ENCODE measurements at places on chromosomes 4 and X.
A peak's percentile ranks its signal among the peaks of the same experiment; 100 is the strongest.

DNA sequence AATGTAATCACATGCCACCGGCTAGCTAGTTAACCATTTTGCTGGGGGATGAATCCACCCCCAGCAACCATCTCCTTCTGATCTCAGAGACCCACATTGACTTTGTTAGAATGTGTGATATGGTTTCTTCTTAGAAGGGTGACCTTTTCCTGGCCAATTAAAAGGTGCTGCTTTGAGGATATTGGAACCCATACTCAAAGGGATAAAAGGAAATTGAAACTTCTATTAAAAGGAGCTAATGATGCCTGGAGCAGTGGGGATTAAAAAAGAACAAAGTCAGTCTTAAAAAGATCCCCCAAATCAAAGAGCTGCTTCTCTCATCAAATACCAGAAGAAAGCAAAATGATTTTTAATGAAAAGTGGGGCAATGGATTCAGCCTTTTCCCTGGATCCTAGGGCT, 214.1 kb downstream of the SHROOM3 start:
- DNase-seq: no peak

- no peak for DNase-seq
These were observed 75.6 kb upstream of the ETNPPL start for GRCh38 chr4:108838451-108838850.

DNA sequence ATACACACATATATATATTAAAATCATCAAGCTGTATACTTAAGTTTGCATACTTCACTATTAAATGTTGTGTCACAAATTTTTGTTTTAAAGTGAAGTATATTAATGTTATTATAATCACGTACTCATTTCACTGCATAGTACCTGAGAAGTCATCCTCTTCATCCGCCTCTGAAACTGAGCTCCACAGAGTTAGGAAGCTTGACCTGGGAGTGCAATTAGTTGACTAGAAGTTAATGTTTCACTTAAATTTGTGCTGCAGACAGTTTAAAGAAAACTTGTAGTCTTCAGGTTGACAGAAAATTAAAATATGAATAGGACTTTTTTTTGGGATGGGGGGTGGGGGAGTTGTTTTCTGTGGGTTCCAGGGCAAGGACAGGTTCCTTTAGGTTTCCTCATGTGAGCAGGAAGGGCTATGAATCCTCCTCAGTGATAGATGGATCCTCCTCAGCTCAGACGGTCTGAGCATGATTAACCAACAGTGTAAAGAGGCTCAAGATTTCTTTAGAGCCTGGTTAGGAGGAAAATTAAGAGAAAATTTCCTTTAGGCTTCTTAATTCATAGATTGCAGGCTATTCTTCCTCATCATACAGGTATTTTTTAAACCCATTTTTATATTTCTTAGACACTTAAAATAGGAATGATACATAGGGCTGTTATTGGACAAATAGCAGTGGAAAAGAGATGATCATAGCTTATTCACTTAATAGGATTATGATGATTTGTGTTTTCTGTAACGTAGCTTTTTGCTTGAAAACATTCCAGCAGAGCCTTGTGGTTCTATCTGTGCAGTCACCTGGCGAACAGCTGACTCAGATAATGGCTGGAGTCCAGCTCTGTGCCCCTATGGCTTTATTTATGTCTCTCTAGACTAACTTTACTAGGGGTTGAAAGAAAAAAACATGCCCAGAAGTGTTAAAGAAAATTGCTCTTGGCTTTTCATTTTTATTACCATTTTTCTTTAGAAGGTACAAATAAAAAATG, 102.7 kb downstream of the SLC4A4 start:
- peak; percentile 52 for DNase-seq

GRCh38 chr4:111991797-111992196, 153.5 kb upstream of the FAM241A start:
- DNase-seq: peak; percentile 84

- no peak for DNase-seq
These were observed 172.9 kb downstream of the KCNIP4 start for GRCh38 chr4:21775703-21776102.

- no peak for DNase-seq
These were observed 15.2 kb downstream of the SEPTIN11 start for GRCh38 chr4:76964769-76965168.

- no peak for DNase-seq
These were observed 174.4 kb downstream of the GRIA3 start for GRCh38 chrX:123358457-123358856.

DNA sequence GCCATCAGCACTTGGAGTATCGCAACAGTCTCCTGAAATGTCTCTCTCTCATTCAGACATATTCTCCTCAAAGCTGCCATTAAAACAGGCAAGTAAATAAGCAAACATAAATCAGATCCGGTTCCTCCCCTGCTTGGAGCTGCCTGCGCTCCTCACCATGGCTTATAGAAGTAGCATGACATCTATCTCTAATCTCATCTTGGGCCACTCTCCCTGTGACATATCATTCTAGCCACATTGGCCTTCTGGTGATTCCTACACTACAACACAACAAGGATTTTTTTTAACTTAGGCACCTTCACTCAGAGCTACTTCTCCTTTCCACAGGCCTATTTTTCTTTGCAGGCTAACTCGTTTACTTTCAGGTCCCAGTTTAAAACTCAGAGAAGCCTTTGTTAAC, 387.9 kb downstream of the ARHGAP24 start:
- DNase-seq: no peak

DNA sequence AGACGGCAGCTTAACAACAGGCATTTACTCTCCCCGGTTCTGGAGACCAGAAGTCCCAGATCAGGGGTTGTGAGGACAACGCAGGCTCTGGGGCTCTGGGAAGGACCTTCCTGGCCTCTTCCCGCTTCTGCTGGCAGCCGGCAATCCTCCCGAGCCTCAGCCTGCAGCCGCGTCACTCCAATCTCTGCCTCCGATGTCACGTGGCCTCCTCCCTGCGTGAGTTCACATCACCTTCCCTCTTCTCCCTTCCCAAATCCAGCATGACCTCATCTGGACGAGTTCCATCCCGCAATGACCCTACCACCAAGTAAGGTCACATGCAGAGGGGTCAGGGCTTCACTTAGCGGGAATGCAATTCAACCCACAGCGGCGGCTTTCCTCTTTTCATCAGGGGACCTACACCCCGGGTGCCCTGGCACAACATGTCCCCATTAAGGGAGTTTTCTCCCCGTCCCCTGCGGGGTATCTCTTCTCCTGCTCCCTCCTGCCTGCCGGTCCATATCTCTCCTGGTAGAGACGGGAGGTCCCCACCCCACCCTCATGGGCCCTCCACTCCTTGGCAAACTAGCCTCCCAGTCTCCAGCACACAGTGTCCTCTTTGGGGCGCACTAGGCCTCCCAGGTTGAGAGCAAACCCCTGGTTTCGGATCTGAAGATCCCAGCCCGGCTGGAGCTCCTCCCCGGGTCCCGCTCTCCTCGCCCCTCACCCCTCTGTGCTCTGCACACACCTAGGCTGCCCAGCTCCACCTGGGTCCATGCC, 25.5 kb downstream of the ABLIM2 start:
- DNase-seq: no peak

DNA sequence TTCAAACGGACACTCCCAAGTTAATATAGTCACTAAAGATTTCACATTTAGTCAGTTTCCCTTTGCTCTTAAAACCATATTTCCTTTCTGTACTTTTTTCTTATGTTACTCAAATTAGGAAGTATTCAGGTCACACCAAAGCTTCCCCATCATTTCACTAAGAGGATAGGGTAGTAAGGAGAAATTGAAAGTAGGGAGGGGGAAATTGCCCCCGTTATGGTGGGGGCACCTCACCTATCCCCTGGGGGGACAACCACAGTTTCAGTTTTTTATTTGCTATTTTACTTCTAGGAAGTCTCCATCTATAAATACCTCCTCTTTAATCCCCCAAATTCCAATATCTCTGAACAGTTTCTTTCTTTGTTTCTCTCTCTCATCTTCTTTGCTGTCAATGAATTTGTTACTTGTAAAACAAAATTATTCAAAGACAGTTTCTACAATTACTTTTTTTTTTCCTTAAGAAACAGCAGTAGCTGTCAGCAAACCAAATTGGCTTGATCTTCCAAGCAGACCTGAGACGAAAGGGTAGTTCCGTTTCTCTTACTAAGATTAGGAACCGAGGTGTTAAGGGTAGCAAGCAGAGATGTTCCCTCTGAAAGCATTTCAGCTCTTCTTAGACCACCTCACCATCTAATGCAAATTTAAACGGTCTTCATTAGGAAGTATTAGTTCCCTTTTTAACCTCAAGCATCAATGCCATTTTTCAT, 160.2 kb upstream of the KLF3 start:
- DNase-seq: no peak

DNA sequence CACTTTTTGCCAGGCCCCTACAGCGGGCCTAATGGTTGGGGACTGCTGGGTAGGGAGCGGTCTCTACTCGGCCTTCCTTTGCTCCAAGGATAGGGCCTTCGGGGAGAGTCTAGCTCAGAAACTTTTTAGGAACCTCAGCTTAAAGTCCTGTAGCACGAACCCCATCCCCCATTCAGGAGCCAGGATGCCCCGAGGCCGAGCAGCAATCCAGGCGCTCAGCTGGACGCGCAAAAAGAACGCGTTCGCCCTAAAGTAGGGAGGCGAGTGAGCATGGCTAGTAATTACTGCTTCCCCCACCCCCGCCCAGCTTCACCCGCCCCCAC, 9.7 kb downstream of the POU4F2 start:
- DNase-seq: no peak

- DNase-seq: no peak
These were observed 42.7 kb downstream of the UBA6 start for GRCh38 chr4:67658302-67658701.

GRCh38 chr4:13328591-13328990, 155.5 kb downstream of the RAB28 start:
- DNase-seq: no peak

- DNase-seq: no peak
These were observed 35.9 kb upstream of the TAPT1 start for GRCh38 chr4:16262188-16262587.

DNA sequence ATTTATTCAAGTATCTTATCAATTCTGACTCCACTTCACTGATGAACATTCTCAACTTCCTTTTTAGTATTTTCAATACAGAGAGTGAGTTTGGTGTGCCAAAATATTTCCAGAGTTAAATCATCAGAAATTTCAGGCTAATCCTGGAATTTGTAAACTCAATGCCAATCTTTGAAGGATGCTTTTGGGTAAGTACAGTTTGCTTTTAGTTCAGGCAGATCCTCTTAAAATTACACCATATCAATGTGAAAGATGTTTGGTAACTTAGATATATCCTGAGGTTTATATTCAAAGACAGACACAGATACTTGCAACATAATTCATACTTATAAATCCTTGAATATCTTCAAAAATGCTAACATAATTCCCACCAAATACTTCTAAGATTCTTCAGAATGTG, 76.0 kb upstream of the FAM47B start:
- peak; percentile 42 for DNase-seq

DNA sequence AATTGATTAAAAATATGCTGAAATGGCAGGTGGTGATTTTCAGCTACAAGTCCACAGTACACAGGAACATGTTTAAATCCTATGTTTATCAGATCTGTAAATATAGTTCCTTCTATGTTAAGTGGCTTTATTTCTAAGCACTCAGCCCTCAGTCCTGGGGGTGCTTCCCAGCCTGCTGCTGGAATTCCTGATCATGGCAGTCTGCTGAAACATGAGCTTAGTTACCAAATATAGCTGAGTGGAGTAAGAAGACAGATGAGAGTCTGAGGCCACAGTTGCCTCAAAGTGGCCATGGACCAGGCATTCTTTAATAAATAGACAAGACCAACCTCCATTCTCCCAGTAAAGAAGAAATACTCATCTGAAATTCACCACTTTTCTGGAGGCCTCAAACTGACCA, 17.1 kb upstream of the DDX60 start:
- peak; percentile 8 for DNase-seq

- DNase-seq: peak; percentile 57
These were observed 11.2 kb downstream of the EPGN start for GRCh38 chr4:74319470-74319869.

- peak; percentile 32 for DNase-seq
These were observed 371.8 kb upstream of the NOCT start for GRCh38 chr4:138643827-138644226.

DNA sequence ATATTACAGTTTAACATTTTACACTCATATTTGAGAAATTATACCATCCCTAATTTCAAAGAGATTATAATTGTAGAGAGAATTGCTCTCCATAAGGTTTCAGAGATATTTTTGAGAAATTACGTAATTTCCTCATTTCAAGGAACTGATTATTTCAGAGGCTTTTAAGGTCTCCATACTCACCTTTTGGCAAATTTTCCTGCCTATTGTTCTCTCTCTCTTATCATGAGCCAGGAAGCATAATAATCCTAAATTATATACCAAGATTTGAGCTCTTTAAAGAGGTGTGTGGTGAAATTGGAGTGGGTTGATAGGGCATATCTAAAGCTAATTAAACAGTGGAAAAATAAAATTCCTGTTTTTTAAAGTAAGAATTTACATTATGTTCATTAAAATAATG, 248.9 kb upstream of the FTHL17 start:
- no peak for DNase-seq

DNA sequence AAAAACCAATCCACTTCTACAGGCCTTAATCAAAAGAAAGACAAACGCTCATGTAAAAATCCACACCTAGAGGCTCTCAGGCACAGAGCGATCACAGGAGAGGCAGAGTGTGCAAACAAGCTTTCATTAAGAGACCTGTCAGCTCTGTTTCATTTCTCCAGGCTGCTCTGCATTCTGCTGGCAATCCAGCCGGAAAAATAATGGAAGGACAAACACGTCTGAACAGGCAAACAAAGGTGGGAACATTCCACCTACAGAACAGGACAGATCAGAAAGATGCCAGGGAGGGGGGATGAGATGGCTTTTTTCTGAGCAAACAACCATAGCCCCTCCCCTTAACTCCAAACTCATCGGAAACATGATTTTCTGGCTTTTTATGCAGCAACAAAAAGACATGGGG, 9.7 kb downstream of the SOD3 start:
- DNase-seq: no peak

DNA sequence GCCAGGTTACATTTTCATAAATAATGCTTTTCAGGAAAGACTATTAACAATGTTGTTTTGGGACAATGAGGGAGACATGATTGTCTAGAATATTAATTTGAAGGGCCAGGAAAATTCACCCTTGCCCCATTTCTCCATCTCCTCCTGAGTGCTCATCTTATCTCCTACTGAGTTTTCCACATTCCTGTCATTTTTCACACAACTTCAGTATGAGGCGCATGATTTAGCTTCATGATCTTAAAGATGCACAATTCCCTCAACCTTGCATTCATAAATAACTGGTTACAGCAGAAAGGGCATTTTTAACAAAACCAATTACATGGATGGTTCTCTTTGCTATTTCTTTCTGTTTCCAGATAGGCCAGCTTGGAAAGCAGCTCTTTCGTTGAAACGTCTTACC, 1699.2 kb upstream of the IGFBP7 start:
- peak; percentile 20 for DNase-seq

- DNase-seq: no peak
These were observed 64.0 kb downstream of the NBDY start for GRCh38 chrX:56793112-56793430.

- no peak for DNase-seq
These were observed 2471.7 kb downstream of the ARAP2 start for GRCh38 chr4:33772582-33772981.
